Immature natural killer cell (primary cell): ENCODE measurements at places on chromosomes 7 and 10. TPM values are rescaled to one million over a fixed set of nuclear protein-coding genes. Genes with fewer than 3 reads are reported as not detected.

GRCh38 chr10:128808921-128809440 lies 658.1 kb upstream of the MGMT start:
- no peak overlapping the region for H3K27ac ChIP-seq
- H3K27me3 ChIP-seq = peaks cover 5% of the 10 kb centered on the region
- H3K4me1 ChIP-seq = no peaks in the 10 kb centered on the region
- no peak overlapping the region for H3K4me3 ChIP-seq
- DNase-seq = no peak

GRCh38 chr7:115269486-115269885 lies 347.6 kb downstream of the MDFIC start:
- no peak overlapping the region for H3K4me3 ChIP-seq
- no peaks in the 10 kb centered on the region for H3K36me3 ChIP-seq
- no peaks in the 10 kb centered on the region for H3K4me1 ChIP-seq
- H3K27me3 ChIP-seq = peaks cover 9% of the 10 kb centered on the region
- no peak overlapping the region for H3K27ac ChIP-seq

DNA sequence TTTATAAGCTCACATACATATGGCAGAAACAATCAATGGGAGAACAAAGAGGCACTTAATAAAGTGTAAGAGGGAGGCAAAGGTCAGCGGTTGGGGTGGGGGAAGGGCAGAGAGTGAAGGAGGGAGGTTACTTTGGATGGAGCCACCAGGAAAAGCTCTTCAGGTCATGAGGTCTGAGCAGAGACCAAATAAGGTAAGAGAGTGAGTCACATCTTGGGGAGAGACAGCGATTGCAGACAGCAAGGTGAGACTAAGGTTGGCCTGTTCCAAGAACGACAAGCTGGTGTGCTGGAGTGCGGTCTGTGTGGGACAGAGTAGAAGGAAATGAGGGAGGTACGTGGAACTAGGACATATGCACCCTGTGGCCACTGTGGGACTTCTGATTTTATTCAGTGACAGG lies 74.3 kb upstream of the TOMM7 start:
- H3K36me3 ChIP-seq = no peaks in the 10 kb centered on the region
- peaks cover 3% of the 10 kb centered on the region for H3K27me3 ChIP-seq
- DNase-seq = no peak

GRCh38 chr10:72665925-72666324 lies 26.0 kb upstream of the MCU start:
- DNase-seq = no peak
- peaks cover 10% of the 10 kb centered on the region for H3K27me3 ChIP-seq
- H3K36me3 ChIP-seq = no peaks in the 10 kb centered on the region

DNA sequence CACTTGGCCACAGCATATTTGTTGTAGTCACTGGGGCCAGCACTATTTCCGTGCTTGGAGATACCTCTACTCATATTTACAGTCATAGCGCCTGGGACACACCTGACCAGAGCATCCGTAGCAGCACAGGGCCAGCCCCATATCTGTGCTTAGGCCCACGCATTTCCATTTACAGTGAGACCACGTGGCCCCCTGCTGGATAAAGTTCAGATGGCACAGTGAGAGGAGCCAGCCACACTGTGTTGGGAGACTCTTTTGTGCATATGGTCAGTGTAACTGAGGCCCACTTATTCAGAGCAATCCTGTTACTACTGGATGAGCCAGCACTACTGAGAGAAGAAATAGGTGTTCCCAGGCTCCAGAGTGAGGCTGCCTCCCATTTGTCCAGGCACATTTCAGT lies 455.3 kb downstream of the REEP3 start:
- DNase-seq = no peak
- no peaks in the 10 kb centered on the region for H3K36me3 ChIP-seq
- no peaks in the 10 kb centered on the region for H3K27me3 ChIP-seq
- H3K4me3 ChIP-seq = no peak overlapping the region
- H3K27ac ChIP-seq = no peak overlapping the region

- H3K4me3 ChIP-seq = no peak overlapping the region
- no peak for DNase-seq
- no peaks in the 10 kb centered on the region for H3K27me3 ChIP-seq
- H3K36me3 ChIP-seq = no peaks in the 10 kb centered on the region
- no peak overlapping the region for H3K27ac ChIP-seq
Measured at GRCh38 chr7:22364900-22365299, 7.9 kb upstream of the RAPGEF5 start.

- no peak overlapping the region for H3K27ac ChIP-seq
- H3K4me3 ChIP-seq = no peak overlapping the region
- no peak for DNase-seq
- H3K27me3 ChIP-seq = peaks cover 10% of the 10 kb centered on the region
- no peaks in the 10 kb centered on the region for H3K36me3 ChIP-seq
Measured at GRCh38 chr10:15461353-15462108, 90.4 kb upstream of the FAM171A1 start.

GRCh38 chr7:32502728-32503127 lies 7.4 kb downstream of the AVL9 start:
- no peak for DNase-seq
- H3K4me1 ChIP-seq = peaks cover 55% of the 10 kb centered on the region
- no peak overlapping the region for H3K4me3 ChIP-seq
- peak overlapping the region; percentile 20 for H3K27ac ChIP-seq

DNA sequence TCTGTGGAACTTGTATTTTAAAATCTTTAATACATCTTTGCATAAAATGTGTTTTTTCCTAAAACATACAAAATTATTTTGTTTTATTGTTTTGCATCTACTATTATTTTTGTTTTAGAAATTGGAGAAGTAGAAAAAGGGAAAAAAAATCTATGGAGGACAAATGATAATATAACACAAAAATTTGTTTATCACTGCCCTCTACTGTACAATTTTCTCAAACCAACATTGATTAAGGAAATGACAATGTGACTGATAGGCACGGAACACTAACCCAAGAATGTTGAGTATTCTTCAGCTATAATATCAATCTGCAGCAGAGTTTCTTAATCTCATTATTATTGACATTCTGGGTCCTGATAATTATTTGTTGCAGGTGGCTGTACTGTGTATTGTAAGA lies 9.5 kb upstream of the ING3 start:
- H3K4me1 ChIP-seq = no peaks in the 10 kb centered on the region
- H3K27me3 ChIP-seq = peaks cover 4% of the 10 kb centered on the region
- H3K27ac ChIP-seq = no peak overlapping the region
- no peak overlapping the region for H3K4me3 ChIP-seq

DNA sequence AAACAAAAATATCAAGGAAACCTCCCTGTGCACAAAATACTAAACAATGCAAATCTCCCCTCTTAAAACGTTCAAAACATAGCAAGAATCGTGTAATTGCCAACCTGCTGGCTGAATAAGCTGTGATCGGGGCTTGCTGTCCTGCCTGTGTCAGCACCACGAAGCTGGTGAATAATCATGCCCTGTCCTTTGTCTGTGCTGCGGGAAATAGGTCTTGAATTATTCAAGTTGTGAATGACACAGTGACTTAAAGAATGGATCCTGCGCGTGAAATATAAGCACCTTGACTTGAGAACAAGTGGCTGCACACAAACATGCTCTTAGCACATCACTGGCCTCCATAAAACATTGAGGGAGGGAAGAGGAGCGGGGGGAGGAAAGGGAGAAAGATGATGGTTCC lies 130.2 kb downstream of the OAT start:
- peaks cover 3% of the 10 kb centered on the region for H3K27me3 ChIP-seq
- H3K36me3 ChIP-seq = no peaks in the 10 kb centered on the region
- H3K27ac ChIP-seq = no peak overlapping the region
- no peak overlapping the region for H3K4me3 ChIP-seq

DNA sequence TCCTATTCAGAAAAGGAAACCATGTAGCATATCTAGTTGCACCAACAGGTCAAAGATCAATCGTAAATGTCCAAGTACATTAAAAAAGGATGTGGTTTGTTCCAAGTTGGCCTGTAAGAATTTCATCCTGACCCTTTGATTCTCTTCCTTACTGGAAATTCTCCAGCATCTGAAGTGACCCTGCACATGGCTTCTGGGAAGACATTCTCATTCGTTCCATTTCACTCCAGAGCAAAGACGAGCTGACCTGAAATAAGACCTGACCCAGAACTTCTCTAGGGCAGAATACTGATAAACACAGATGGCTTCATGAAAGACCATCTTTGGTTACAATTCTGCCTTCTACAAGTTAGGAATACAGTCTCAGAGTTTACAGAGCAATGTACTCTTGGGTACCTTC lies 39.8 kb downstream of the ASB4 start:
- no peak overlapping the region for H3K4me3 ChIP-seq
- H3K36me3 ChIP-seq = no peaks in the 10 kb centered on the region
- no peak overlapping the region for H3K27ac ChIP-seq
- no peak for DNase-seq
- H3K4me1 ChIP-seq = no peaks in the 10 kb centered on the region

DNA sequence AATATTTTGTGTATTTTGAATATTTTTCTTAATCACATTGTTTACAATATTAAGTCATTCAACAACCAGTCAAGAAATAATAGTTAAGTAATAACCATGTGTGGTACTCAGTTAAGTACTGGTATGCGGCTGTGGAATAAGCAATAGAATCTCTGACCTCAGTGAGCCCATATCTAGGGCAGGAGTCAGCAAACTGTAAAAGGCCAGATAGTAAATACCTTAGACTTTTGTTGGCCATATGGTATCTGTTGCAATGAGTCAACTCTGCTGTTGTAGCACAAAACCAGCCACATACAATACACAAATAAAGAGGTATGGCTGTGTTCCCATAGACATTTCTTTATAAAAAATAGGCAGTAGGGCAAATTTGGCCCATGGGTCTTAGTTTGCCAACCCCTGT lies 311.6 kb upstream of the SEMA3A start:
- DNase-seq = no peak
- no peak overlapping the region for H3K4me3 ChIP-seq
- peaks cover 2% of the 10 kb centered on the region for H3K27me3 ChIP-seq
- H3K36me3 ChIP-seq = peaks cover 5% of the 10 kb centered on the region
- H3K4me1 ChIP-seq = no peaks in the 10 kb centered on the region
- H3K27ac ChIP-seq = no peak overlapping the region

GRCh38 chr7:106693677-106694353 lies 32.9 kb upstream of the CCDC71L start:
- H3K4me3 ChIP-seq = no peak overlapping the region
- H3K36me3 ChIP-seq = no peaks in the 10 kb centered on the region
- H3K4me1 ChIP-seq = no peaks in the 10 kb centered on the region
- peaks cover 2% of the 10 kb centered on the region for H3K27me3 ChIP-seq
- DNase-seq = no peak

- no peak overlapping the region for H3K4me3 ChIP-seq
- H3K4me1 ChIP-seq = peaks cover 26% of the 10 kb centered on the region
- no peaks in the 10 kb centered on the region for H3K36me3 ChIP-seq
Measured at GRCh38 chr7:77425101-77426051, 9.2 kb upstream of the GSAP start.

DNA sequence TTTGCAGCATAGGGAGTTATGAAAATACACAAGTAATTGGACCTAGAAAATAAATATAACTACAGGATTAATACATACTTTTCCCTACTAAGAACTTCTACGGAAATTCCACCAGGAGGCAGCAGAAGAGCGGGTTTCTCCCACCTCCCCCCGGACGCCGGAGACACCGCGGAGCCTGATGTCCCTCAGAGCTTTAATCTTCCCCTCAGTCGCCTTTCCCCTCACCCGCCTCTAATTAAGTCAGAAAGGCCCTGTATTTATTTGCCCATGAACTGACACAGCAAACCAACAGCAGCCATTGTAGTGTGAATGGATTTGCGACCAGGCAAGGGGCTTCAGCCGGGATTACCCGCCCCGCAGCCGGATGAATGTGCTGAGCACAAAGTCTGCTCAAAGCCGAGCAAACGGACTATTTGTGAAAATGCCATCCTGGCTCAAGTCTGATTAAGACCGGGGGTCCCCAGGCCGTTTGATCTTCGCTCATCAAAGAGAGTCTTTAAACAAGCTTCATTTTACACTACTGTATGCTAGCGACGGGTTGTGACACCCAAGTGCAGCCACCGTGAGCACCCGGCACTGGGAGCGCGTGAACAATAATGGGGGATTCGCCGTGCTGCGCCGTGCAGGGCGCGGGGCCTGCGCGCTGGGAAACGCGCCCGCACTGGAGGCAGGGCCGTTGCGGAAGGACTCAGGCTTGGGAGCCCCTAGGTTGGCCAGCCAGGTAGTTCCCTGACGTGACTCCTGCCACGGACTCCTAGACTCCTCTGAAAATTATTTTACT lies 5.6 kb upstream of the DKK1 start:
- peaks cover 5% of the 10 kb centered on the region for H3K27me3 ChIP-seq
- H3K4me3 ChIP-seq = peak overlapping the region; percentile 77
- DNase-seq = peak; percentile 36

- H3K4me1 ChIP-seq = peaks cover 77% of the 10 kb centered on the region
- peak; percentile 48 for DNase-seq
- H3K27ac ChIP-seq = peak overlapping the region; percentile 99
- H3K27me3 ChIP-seq = peaks cover 8% of the 10 kb centered on the region
- peak overlapping the region; percentile 99 for H3K4me3 ChIP-seq
Measured at GRCh38 chr10:89414879-89415821, 782 bp downstream of the IFIT5 start.

- H3K27ac ChIP-seq = no peak overlapping the region
- no peaks in the 10 kb centered on the region for H3K4me1 ChIP-seq
- DNase-seq = no peak
- H3K4me3 ChIP-seq = no peak overlapping the region
Measured at GRCh38 chr7:1804310-1804709, 134.2 kb downstream of the ELFN1 start.

GRCh38 chr7:147193476-147193875 lies 1076.9 kb downstream of the CNTNAP2 start:
- no peaks in the 10 kb centered on the region for H3K27me3 ChIP-seq
- H3K4me1 ChIP-seq = peaks cover 2% of the 10 kb centered on the region
- no peak overlapping the region for H3K4me3 ChIP-seq

DNA sequence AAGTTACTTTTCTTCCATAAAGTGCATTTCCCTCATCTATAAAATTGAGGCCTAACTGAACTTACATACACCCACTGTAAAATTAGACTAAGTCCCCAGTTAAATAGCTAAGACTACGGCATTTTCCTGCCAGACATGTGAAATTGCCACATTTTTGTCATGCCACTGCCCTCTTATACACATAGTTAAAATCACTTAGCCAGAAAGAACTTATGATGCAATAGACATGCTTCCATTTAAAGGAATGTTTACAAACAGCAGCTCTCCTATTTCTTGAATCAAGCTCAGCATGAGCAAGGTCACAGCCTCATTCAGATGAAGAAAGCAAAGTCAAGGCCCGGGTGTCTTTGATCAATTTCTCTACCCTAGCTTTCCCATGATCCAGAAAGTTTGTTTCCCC lies 175.7 kb downstream of the LRRN3 start:
- no peaks in the 10 kb centered on the region for H3K27me3 ChIP-seq
- H3K27ac ChIP-seq = no peak overlapping the region
- no peak overlapping the region for H3K4me3 ChIP-seq

The C7orf57 gene
- not detected for polyA plus RNA-seq

The ADGRA1 gene
- not detected for polyA plus RNA-seq

The PRKCQ gene
- polyA plus RNA-seq = 20.2 TPM

The ELN gene
- polyA plus RNA-seq = not detected
